Activated naive CD4-positive, alpha-beta T cell treated with anti-CD3 and anti-CD28 coated beads, Interleukin-2, amount 50 U/mL, for 16 hours (primary cell): ENCODE measurements at places on chromosomes 4 and X.

- no peak for DNase-seq
Measured at GRCh38 chr4:82989575-82990429, 20.8 kb downstream of the LIN54 start.

DNA sequence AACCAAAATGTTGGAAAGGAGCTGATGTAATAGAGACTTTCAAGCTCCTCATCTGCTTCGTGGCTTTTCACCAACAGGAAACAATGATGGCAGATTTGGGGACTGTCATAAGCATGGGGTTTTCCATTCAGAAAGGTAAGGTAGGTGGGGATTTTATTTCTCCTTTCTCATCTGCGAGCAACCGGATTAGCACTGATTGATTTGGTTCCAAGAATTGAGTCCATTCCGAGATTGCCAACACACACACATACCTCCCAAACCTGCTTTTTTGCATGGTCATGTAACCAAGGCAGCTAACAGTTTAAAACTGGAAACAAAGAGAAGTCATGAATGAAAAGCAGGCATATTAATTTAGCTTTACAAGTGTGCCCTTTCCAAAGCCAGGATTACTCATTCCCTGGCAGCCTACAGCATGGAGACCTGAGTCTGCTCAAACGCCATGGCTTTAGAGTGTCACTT, 63.0 kb upstream of the LNX1 start:
- DNase-seq: no peak

GRCh38 chr4:110527156-110527555, 51.2 kb downstream of the ENPEP start:
- no peak for DNase-seq

- no peak for DNase-seq
Measured at GRCh38 chr4:16387448-16387847, 161.2 kb upstream of the TAPT1 start.

DNA sequence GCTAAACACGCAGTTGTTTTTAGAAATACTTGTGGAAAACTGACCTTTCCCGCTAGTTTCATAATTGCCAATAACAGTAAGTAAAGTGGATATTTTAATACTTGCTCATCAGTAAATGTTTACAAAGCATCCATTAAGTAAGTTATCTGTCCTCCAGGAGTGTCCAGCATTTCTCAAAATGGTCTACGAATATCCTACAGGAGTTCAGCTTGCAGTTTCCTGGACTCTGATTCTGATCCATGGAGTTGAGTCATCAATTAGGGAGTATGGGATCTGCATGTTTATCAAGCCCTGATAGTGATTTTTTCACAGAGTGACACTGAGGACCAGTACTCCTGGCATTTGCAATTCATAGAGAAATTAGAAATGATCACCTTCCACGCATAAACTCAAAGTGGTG, 325.2 kb upstream of the AADAT start:
- no peak for DNase-seq

DNA sequence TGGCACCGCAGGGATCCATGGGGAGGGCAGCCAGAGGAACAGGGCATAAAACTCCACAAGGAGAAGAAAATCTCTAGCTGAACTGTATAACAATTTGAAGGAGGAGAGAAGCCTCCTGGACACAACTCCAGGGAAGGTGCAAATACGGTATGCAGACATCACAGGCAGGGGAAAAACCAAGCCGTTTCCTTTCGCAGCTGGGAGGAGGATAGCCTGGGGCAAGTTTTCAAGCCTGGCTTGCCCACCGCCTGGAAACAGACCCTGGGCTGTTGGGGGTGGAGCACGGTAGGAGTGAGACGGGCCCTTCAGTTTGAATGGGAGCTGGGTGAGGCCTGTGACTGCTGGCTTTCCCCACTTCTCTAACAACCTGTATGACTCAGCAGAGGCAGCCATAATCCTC, 43.4 kb upstream of the TAF9B start:
- no peak for DNase-seq

DNA sequence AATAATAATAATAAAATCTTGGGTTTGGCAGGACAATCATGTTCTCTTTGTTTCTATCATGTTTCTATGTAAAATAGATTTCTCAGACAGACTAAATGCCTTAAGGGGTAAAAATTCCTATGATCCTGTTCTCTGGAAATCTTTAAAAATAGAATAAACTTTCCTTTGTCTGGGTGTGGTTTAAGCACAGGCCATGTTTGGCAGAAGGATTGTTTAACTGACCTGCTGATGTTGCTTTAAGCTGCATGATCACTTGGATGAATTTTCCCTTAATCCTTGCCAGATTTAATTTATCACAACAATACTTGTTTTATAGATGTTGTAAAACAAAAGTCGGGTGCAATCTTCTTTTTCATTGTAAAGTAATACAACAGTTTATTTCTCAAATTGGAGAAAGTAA, 341.7 kb upstream of the FAT1 start:
- no peak for DNase-seq

DNA sequence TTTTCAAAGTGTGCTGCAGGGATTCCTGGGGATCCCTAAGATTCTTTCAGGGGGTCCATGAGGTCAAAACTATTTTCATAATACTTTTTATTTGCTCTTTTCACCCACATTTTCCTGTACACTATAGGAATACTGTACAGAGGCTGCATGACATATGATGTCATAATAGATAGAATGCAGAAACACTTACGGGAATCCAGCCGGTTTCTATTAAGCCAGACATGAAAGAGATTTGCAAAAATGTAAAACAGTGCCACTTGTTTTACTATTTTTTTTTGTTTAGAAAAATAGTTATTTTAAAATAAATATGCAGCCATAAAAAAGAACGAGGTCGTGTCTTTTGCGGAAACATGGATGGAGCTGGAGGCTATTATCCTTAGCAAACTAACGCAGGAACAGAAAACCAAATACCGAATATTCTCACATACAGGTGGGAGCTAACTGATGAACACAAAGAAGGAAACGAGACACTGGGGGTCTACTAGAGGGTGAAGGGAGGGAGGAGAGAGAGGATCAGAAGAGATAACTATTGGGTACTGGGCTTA, 5.0 kb downstream of the ZFX start:
- DNase-seq: no peak

DNA sequence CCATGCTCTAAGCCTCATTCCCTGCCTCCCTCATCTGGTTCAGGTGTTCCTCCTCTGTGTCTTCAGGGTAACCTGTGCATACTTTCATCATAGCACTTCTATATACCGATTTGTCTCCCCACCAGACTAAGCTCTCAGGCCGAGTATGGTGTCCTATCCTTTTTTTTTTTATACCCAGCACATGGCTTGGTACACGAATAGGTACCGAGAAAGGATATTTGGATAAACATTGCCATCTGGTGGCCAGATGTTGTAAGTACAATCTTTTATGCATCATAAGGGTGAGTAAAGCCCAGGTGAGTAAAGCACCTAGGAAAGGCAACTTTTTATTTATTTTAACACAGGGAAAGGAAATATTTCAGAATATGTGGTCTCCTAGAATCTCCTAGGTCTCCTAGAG, 68.4 kb downstream of the MID2 start:
- no peak for DNase-seq

- no peak for DNase-seq
Measured at GRCh38 chrX:132030264-132030663, 7.2 kb downstream of the STK26 start.
